ENCODE measurements at places on chromosomes 1 and 21.

- DNase-seq, result no peak
Observed at GRCh38 chr1:14761291-14762153, 163.0 kb downstream of the KAZN start.

DNA sequence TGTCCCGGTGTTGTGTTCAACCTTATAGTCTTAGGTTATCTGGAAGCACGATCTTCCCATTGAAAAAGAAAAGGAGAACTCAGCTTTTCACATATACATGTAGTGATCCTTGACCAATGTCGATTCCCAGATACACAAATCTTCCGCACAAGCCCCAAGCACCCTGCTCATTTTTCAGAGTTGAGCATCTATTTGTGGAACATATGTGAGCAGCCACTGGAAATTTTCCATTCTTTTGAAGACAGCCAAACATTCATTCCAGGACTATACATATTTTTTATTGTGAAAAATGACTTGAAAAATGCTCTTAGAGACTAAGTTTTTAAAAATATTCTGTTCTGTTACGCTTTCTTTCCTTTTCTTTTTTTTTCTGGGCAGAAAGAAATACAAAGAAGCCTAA, 371.9 kb downstream of the RGS7 start:
- DNase-seq, result no peak

- no peak for DNase-seq
Observed at GRCh38 chr1:23521588-23521987, 9.4 kb downstream of the E2F2 start.

DNA sequence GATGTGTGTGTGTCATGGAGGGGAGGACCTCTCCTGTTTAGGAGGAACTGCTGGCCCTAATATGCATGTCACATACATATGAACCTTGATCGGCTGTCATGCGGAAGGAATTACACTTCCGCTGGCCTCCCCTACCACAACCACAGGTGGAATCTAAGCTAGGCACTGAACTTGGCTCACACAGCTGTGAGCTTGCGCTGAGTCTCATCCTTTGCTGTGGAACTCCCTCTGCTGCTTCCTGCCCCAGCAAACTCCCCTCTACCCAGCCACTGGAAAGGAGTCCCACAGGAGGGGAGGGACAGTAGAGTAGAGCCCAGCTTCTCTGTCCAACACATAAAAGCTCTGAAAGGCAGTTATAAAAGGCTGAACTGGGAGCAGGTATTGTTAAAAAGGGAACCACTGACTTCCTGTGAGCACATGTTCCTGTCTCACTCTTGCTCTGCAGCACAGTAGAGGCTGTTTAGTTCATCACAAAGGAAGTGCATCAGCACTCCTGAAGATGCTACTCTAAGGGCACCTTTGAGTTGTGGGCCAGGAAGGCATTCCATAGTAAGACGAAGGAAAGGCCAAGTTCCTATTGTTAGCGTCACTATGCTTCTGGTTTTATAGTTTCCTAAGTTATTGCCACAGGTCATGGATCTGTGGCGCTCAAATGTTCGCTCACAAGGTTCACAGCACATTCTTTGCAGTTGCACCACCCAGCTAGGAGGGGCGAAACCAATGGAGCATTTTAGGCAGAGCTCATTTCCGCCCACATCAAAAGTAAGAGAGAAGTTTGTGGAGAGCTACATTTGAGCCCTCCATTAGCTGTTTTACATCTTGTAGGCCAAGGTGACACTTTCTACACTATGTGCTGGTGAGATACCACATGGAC, 17.7 kb upstream of the PTPRC start:
- DNase-seq, result no peak

DNA sequence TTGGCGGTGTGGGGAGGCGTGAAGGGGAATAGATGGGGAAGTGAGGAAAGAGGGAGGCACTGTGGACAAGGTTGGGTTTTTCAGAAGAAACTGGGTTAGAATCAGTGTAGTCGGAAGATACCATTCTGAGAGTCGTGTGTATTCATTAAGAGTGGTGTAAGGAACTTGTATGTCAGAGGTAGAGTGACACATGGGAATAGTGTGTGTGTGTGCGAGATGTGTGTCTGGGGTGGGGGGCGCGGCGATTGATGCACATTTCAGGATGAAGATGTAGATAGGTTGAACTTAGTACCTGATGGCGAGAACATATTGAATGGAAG, 878 bp downstream of the SMG7 start:
- no peak for DNase-seq

DNA sequence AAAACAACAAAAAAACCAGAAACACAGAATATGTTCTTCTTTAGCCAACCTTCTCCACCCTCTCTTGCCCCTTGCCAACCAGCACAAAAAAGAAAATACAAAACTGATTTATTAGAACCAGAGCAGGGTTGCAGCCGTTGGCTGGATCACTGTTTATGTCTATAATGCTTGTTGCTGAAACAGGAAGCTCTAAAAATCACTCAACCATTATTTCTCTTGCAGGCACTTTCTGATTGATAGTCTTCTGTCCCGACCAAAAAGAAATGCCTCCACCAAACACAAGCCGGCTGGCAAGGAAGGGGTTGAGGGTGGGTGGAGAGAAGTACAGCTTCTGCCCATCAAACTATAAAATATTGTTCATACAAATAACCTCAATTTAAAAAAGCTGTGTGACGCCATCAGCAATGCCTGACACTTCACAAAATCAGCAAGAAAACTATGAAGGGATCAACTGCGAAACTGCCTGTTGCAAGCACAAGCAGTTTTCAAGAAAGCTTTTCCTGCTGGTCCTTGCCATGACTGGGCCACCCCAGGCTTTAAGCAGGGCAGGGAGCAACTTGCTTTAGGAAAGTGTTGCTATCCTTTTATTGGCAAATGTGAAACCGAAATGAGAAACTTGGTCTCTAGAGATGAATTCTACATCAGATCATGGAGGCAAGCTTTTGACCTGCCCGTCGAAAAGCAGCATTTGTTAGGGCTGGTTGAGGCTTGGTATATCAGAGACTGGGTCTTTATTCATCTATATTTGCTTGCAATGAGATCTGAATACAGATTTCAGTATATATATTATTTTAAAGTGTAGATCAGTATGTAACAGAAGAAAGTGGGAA, 174.2 kb downstream of the RUNX1 start:
- DNase-seq, result no peak

DNA sequence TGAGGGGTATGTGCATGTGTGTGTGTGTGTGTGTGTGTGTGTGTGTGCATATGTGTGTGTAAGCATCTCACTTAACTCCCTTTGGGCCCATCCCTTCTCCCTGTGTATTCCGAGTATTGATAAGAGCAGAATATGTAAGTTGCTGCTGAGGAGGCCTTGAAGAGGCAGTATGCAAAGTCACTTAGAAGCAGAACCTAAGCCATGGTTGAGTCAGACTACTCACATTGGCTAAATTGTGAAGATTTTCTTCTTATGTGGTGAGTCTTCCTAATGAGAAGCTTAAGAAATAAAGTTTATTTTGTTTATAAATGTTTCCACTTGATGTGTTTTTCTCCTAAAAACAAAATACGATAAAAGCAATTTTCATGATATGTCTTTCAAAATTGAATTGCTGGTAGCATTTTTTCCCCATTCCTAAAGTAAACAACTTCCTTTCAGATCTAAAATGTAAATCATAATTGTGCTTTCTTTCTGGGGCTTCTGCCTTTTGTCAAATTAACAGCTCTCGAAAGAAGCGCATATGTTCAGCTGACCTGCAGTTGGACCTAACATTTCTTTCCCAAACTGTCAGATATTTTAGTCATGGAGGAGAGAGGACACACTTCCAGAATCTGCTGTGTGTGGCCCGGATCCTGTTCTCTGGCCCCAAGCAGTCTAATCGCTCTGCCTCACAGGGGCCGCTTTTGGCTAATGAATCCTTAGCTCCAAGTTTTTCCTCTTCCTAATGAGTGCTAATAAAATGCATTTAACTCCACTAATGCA, 284.0 kb downstream of the DUSP10 start:
- no peak for DNase-seq

DNA sequence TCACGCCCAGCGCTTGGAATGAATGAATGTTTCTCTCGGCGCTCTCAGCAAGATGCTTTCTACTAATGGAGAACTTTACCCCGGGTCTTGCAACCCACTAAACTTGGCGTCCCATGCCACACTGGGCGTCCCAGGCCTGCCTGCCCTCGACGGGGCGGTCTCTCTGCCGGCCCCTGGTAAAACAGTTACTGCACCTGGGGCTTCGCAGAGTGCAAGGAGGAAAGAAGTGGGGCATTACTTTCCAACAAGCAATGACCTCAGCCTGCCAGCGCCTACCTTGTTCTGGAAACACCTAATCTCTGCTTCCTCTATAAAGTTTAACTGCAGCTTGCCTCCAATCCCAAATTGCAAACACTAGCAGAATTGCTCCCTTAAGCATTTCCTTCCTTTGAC, 27.8 kb upstream of the NFIA start:
- no peak for DNase-seq

GRCh38 chr1:202807926-202808757, at the start of gene KDM5B:
KDM5B (minus strand) TSS chr1:202808421; CDS start chr1:202808305, 116 bp downstream.
- peak; percentile 64 for DNase-seq

DNA sequence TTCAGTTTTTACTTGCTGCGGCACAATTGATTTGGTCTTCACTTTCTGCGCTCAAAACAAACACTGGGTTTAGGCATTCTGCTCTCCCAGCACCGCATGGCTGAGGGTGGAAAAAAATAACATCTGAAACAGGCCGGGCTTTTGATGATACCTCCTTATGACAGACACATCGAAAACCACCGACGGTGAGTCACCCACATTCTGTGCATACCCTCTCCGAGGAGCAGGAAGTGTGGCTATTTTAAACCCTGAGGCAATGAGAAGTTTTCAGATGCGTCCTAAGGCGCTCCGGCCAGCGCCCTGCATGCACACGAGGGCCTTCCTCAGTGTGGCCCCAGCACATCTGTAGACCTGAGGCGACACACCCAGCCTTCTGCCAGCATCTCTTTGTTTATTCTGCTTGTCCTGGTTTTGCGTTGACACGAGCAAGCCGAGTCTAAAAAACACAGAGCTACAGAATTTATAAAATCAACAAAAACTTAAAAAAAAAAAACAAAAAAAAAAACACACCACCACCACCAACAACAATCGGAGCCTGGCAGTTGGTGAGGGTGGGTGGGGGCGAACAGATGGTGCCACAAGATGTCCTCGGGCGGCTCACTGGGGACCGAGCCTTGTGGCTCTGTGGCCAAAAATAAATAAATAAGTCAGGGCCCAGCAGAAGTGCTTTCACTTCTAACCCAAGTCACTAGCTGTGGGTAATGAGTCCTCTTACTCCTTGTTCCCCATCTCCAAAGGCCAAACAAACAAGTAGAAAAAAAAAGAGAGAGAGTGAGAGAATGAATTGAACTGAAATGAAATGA, 162.6 kb upstream of the IRF2BP2 start:
- DNase-seq, result peak; percentile 93

DNA sequence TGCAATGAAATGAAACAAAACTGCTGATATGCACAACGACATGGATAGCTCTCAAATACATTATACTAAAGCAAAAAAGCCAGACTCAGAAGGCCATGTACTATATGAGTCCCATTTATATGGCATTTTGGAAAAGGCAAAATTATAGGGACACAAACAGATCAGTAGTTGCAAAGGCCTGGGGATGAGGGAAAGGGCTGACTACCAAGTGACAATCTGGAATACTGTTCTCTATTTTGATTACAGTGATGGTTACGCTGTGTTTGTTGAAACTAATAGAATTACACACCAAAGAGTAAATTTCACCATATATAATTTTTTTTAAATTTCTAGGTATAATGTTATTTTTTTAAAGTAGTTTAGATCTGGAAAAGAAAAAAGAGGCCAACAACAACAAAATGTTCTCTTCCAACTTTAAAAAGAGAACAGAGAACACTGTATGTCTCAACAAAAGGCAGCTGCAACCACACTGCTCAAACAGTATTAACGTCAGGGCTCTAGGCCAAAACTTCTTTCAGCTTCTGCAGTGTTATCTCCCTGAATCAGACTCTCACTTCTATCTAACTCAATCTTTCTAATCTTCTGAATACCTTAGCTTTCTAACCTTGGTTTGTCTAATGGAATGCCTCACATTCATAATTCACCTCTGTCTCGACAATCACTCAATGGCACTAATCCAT, 75.8 kb downstream of the FOXJ3 start:
- no peak for DNase-seq

- DNase-seq, result no peak
Observed at GRCh38 chr1:234897754-234898454, 230.7 kb downstream of the TOMM20 start.

DNA sequence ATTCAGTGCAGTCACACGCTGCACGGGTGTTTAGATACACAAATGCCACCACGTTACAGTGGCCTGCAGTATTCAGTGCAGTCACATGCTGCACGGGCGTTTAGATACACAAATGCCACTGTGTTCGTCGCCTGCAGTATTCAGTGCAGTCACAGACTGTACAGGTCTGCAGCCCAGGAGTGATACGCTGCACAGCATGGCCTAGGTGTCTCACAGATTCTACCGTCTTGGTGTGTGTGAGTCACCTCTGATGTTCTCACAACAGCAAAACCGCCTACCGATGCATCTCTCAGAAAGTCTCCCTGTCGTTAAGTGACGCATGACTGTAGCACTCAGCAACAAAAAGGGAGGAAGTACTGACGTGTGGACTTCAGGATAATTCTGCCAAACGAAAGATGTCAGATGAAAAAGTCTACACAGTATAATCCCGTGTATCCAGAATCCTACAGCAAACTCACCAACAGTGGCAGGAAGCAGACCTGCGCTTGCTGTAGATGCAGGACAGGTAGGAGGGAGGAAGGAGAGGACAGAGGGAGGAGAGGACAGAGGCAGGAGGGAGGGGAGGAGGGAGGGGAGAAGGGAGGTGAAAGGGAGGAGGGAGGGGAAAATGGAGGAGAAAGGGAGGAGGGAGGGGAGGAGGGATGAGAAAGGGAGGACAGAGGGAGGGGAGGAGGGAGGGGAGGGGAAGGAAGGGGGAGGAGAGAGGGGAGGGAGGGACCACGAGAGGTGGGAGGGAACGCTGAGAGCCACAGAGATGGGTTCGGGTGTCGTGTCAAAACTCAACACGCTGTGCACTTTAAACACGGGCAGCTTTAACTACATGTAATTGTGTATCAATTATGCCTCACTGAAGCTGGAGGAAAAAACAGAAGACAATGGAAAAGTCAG, 36.3 kb upstream of the PCBP3 start:
- peak; percentile 64 for DNase-seq

DNA sequence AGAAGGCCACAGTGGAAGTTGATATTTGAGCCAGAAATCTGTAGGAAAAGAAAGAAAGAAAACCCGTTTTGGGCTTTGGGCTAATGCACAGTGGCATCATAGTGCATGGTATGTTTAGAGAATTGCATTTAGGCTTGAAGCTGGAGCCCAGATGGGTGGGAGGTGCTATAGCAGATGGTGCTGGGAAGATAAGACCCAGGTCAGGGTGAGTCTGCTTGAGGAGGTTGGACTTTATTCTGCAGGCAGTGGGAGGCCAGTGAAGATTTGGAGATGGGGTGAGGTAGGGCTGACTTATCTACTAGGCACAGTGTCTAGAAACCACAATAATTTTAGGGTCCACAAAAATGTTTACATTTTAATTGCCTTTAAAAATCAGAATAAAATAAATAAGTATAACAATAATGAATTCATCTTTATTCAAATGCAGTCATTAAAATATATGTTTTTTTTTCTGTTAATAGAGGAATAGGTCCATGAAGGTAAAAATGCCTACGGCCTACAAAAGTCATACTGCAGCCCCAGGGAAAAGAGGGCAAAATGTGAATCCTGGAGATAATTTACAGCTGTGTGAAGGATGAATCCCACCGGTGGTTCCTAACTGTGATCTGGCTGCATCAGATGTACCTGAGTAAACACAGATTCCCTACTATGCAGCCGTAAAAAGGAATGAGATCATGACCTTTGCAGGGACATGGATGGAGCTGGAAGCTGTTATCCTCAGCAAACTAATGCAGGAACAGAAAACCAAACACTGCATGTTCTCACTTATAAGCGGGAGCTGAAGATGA, 8.7 kb downstream of the DNAJC6 start:
- DNase-seq, result no peak

- no peak for DNase-seq
Observed at GRCh38 chr1:93679546-93679945, 2.1 kb downstream of the BCAR3 start.
